Stimulated activated naive CD4-positive, alpha-beta T cell treated with Interleukin-2 at 50 U/mL for 16 hours (primary cell): ENCODE measurements at places on chromosomes 7 and 10.
A peak's percentile ranks its signal among the peaks of the same experiment; 100 is the strongest.

DNA sequence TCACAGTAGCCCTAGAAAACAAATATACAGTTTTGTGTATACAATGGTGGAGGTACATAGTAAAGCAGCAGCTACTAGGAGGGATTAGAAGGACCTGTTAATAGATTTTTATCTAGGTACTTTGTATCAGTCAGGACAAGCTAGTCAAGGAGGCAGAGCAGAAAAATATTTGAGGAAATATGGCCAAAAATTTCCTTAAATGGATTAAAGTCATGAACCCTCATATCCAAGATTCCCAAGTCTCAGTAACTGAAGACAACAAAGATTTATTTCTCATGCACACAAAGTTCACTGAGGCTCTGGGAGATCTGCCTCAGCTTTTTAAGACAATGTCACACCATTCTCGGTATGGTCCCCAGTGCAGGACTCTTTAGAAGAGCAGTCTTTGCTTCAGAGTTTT is 28.1 kb upstream of the ARMC3 start:
- DNase-seq, result no peak

DNA sequence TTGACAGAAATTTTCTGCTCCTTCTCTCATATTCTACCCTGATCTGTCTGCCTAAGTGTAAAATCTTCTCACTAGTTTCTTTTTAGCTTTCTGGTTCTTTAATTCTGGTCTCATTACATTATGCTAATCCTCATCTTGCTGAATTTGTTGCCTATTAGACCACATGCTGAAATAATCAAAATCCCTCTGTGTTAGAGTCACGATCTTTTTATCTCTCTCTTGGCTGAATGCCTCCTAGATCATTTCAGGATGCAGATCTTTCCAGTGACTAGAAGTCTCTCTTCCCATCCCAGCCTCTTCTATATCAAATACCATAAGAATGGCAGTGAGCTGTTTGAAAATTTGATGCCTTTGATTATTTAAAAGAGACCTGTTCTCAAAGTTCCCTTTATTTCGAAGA is 661.9 kb downstream of the SORCS1 start:
- no peak for DNase-seq

DNA sequence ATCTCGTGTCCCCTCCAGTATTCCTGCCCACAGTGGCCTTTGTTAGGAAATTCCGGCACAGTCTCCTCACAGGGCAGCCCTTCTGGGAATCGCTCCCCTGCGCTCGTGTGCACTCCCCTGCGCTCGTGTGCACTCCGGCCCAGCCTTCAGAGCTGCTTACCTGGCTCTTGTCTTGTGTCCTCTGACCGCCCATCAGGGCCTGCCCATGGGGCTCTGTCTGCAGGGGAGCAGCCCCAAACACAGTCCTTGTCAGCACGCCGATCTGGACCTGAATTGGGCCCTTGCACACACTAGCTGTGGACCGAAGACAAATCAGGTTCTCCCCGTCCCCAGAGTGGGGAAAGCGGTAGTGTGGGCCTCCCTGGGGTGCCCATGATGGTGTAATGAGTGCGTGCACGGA is 179.4 kb downstream of the CUX1 start:
- DNase-seq, result no peak

DNA sequence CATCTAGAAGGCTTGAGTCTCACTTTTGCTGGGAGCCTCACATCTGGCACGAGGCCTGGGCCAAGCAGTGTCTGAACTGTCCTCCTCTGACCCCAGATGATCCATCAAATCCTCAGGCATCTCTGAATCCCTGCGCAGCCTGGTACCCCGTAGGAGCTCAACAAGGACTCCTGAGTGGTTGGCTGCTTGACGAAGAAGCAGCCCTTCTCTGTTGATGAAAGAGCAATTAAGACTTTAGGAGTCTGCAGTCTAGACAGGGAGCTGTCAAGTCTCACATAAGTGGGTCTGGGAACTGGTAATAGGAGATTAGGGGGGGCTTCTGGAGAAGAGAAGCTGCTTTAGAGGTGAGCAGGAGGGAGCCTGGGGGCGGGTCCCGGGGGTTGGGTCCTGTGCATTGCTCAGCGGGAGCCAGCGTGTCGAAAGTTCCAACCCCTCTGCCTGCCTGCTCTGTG is 326.0 kb downstream of the RPS24 start:
- no peak for DNase-seq

DNA sequence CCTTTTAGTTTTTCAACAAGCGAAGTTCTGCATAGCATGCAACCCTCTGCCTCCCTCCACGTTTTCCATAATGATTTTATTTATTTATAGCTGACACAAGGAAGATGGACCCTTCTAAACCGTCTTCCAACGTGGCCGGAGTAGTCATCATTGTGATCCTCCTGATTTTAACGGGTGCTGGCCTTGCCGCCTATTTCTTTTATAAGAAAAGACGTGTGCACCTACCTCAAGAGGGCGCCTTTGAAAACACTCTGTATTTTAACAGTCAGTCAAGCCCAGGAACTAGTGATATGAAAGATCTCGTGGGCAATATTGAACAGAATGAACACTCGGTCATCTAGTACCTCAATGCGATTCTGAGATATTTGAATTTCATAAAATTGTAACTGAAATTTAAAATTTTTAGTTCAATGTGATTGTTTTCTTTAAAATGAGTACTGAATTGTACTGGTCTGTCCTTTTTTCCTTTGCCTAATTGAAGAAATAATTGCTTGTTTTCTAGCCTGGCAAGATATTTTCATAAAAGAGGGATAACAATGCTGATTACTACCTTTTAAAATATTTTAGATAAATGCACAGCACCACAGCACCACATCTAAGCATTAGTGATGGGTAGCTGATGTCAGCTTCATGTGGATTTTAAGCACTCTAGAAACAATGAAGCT is 41.5 kb upstream of the SLC39A12 start:
- no peak for DNase-seq

GRCh38 chr7:21221130-21221529 is 206.8 kb upstream of the SP4 start:
- DNase-seq, result no peak

DNA sequence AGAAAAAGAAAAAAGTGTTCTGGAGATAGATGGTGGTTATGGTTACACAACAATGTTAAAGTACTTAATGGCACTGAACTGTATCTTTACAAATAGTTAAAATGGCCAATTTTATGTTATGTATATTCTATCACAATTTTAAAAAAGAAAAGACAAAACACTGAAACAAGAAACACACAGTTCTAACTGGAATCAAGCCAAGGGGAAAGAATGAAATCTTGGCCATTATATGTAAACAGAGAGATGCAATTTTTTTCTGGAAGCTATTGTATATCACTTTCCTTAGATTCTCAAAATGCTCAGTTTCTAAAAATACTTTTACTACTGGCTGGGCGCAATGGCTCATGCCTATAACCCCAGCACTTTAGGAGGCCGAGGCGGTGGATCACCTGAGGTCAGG is 4.1 kb downstream of the COA1 start:
- no peak for DNase-seq

DNA sequence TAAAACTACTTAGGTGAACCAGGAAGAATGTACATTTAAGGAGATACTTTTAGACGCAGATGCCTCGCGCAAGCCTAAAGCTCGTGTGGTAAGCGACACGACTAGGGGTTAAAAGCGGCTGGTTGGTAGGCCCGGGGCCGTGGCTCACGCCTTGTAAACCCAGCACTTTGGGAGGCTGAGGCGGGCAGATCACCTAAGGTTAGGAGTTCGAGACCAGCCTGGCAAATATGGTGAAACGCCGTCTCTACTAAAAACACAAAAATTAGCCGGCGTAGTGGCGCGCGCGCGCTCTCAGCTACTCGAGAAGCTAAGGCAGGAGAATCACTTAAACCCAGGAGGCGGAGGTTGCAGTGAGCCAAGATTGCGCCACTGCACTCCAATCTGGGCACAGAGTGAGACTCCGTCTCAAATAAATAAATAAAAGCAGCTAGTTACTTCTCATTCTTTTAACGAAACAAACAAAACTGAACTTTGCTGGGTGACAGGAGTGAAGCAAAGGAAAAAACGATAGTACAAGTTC is 879 bp downstream of the NUDT5 start:
- peak; percentile 8 for DNase-seq

DNA sequence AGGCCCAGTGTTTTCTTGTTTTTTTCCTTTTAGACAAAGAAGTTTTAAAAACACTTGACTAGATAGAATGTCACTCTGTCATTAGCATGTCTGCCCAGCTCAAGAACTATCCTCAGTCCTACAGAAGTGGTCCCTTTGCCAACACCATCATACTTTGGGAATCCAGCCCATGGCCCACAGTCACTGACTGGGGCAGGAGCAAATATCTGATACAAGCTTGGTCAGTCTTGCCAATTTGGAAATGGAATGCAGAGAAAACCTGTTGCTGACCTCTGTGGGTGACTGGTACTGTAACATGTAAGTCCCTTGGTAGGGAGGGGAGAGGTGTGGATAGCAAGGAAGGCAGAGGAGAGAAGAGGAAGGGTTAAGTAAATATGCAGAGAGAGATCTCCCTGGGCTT is 47.8 kb downstream of the IPMK start:
- no peak for DNase-seq

GRCh38 chr7:18402488-18403183 is 92.9 kb upstream of the HDAC9 start:
- no peak for DNase-seq

- no peak for DNase-seq
Observed at GRCh38 chr7:45484094-45484493, 90.1 kb upstream of the ADCY1 start.

GRCh38 chr10:98369801-98370200 is 45.2 kb downstream of the PYROXD2 start:
- no peak for DNase-seq

DNA sequence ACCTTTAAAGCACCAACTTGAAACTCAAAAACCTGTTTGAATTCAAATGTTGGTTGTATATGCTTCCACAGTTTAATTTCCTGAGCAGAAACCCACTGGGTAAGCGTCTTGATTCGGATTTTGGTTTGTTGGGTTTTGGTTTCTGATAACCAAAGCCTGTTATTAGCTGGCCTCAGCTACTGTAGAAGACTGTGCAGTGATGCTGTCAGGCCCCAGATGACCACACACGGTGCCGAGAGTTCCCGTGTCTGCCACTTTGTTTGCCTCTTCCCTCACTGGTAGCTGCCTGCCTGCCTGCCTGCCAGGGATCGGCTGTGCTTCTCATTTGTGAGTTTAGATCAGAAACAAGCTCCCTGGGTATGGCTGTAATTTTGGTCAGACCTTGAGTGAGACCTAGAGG is 5.6 kb downstream of the MDH2 start:
- no peak for DNase-seq

- no peak for DNase-seq
Observed at GRCh38 chr10:11017000-11017569, 587 bp upstream of the CELF2 start.

GRCh38 chr7:43328336-43328735 is 215.9 kb downstream of the HECW1 start:
- DNase-seq, result no peak

- no peak for DNase-seq
Observed at GRCh38 chr10:49071160-49071761, 44.1 kb downstream of the VSTM4 start.

DNA sequence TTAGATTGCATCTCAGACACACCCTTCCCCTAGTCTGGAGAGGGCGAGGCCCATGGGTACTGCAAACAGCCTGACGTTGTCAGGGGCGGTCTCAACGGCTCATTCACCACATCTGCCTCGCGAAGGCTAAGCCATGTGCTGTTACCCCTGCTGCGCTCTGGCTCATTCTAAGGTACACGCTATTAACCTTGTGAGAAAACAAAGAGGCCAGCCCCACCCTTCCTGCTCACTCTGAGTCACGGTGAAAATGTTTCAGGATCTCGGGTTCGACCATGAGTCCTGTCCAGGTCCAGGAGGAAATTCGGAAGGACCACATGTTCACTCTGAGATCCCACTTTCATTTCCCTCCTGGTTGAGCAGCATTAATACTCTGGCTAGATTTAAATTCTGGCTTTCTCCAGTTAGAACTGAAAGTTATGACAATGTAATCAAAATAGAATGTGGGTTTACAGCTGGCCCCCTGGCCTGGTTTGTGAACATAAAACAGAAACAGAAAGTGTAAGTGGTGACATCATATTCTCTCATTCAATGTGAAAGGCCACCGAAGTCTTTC is 55.2 kb downstream of the EGFR start:
- peak; percentile 27 for DNase-seq

GRCh38 chr10:89887830-89888229 is 186.4 kb downstream of the KIF20B start:
- no peak for DNase-seq

DNA sequence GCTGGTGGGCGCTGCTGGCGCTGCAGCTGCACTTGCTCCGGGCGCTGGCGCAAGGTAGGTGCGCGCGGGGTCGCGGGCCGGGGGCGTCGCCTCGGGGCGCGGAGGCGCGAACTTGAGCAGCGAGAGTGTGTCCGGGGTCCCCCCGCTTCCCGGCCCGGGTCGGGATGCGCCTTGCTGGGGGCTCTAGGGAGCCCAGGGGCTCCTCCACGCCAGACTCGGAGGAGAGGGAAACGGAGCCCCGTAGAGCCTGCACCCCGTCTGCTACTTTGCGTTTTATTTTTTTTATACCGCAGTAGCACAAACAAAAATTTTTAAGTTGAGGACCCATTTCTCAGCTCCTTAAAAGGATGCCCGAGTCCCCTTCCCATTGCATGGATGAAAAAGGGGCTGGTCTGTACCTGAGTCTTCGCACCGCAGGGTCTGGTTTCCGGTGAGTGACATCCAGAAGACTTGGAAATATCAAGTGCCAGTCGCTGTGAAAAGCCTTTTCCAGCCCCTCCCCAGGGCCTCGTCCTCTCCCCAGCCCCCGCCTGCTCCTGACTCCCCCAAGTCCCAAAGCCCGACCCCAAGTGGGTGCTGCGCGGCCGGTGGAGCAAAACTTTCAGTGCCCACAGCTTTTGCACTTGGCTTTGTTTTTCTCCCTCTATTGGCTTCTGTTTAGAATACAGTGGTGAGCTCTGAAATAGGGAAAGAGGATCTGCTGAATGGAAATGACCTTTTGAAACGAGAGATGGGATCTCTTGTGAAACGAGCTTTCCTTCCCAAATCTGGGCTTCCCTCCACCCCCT is 973 bp downstream of the SDK1 start:
- no peak for DNase-seq

DNA sequence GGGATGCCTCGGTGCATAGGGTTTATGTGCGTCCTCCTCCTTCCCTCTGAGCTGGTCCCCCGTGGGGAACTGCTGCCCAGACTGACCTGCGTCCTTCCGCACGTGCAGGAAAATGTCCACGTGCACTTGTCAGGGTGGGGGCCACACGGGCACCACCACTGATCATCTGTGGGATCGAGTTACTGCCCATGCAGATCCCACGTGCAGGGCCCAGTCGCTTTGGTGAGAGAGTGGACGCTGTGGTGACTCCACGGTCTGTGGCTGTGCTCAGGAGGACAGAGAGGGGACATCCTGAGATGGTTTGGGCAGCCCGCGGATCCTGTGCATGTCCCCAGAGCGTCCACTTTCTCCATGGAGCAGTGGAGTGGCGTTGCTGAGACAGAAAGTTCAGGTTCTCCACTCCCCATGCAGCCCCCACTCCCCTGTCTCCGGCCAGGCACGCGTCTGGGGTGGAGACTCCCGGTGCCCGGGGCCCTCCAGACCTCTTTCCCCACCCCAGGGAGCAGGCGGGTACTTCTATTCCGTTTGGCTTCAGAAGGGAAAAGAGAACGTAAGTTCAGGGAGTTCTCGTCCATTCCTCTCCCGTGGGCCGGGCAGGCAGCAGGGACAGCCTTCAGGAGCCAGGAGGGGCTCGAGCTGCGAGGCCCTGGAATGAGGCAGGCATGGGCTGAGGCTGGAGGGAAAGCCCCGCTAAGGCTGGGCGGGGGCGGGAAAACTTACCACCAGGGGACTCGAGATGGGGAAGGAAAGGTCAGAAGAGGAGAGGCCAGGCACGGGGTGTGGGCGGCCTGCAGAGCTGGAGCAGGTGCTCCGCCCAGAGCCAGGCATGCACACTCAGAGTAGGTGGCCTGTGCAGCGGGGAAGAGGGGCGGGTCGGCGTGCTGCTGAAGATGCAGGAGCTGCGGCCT is 59.9 kb downstream of the EGFR start:
- DNase-seq, result no peak

- DNase-seq, result no peak
Observed at GRCh38 chr7:81031243-81031642, 112.4 kb upstream of the SEMA3C start.
